ENCODE measurements at places on chromosomes 2 and 18. TPM values are rescaled to one million over a fixed set of nuclear protein-coding genes. Genes with fewer than 3 reads are reported as not detected.

Gene KCNG2
- total RNA-seq: not detected

Gene SCN9A
- 9.9 TPM for total RNA-seq

DNA sequence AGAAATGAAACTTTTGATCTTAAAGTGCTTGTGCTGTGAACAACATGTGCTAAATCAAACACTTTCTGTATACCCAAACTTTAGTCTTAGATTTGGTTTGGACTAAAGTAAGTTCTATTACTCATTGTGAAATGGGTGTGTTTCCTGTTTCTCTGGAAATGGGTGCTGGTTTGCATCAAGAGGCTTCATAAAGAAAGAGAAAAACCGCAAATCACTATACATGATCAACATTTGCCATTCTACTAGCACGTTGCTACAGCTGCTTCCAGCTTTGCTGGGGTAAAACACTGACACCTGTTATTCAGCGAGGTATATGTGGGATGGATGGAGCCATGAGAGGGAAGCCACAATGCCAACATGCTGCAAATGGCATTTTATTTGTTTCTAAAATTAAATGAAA is 547.0 kb upstream of the ACVR2A start:
- H3K36me3 ChIP-seq: no peaks in the 10 kb centered on the region
- DNase-seq: no peak
- no peak overlapping the region for H3K27ac ChIP-seq
- no peak overlapping the region for H3K4me3 ChIP-seq

Gene REG3A
- 831 TPM for total RNA-seq

Gene REG1B
- 4,279 TPM for total RNA-seq

DNA sequence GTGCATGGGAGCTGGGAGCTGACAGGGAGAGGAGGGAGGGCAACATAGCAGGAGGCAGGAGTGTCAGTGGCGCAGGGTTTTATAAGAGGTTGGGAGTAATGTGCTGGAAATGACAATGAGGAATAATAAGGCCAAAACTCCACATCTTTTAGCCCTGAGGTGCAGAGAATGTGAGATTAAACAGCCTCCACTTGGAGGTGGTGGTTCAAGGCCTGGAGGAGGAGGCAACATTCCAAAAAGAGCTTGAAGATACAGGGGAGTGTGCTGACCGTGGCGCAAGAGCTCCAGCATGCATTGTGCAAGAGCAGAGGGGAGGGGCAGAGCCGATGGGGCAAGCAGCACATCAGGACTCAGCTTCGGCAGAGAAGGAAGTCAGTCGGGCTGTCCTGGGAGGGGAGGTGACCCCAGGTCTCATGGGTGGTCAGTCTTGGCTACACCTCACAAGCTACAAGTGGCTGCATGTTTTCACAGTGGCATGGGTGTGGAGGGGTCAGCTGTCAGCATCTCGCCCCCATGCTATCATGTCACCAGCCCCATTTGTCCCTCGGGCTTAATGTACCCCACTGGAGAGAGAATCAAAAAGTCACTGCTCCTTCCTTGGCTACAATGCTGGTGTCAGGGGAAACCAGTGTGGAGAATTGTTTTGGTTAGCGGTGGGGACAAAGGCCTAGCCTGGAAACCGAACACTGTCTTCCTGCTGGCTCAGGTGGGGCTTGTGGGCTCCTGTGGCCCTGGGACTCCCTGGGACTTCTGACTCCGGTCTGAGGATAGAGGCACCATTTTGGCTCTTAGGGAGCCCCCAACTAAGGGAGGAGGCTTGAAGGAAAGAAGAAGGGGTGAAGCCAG is 208.0 kb downstream of the ZFP36L2 start:
- peak overlapping the region; percentile 73 for H3K27ac ChIP-seq
- H3K27me3 ChIP-seq: no peaks in the 10 kb centered on the region
- H3K4me3 ChIP-seq: no peak overlapping the region

DNA sequence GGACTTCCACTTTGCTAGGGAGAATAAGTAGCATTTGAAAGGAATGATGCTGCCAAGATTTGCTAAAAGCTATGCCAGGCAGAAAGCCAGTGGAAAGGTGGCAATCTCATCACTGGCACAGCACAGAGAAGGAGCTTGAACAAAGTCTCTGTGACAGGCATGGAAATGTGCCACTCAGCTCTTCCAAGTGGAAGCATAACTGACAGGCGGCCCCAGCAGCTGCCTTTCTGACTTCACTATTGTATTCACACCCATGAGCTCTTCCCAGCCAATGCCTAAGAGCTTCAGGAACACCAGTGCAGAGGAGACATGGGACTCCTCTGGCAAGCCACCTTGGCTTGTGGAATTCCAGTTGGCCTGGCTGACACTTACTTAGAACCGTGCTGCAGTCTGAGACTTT is 134.6 kb upstream of the REG3G start:
- H3K4me1 ChIP-seq: no peaks in the 10 kb centered on the region
- DNase-seq: no peak
- no peaks in the 10 kb centered on the region for H3K27me3 ChIP-seq
- H3K36me3 ChIP-seq: no peaks in the 10 kb centered on the region

GRCh38 chr2:81551040-81551634 is 1246.6 kb upstream of the LRRTM1 start:
- no peaks in the 10 kb centered on the region for H3K27me3 ChIP-seq
- H3K4me3 ChIP-seq: no peak overlapping the region
- no peaks in the 10 kb centered on the region for H3K36me3 ChIP-seq
- no peak overlapping the region for H3K27ac ChIP-seq

- peaks cover 26% of the 10 kb centered on the region for H3K4me1 ChIP-seq
- H3K36me3 ChIP-seq: no peaks in the 10 kb centered on the region
- H3K4me3 ChIP-seq: no peak overlapping the region
- DNase-seq: peak; percentile 96
- peak overlapping the region; percentile 77 for H3K27ac ChIP-seq
These were observed 250.2 kb upstream of the MEX3C start for GRCh38 chr18:51447351-51448342.

Gene C2orf81
- 1.6 TPM for total RNA-seq

Gene FMNL2
- total RNA-seq: 13.5 TPM

Gene INHBB
- total RNA-seq: 7.9 TPM

GRCh38 chr2:42220566-42220965 is 51.4 kb downstream of the EML4 start:
- H3K4me3 ChIP-seq: no peak overlapping the region
- H3K36me3 ChIP-seq: no peaks in the 10 kb centered on the region
- no peaks in the 10 kb centered on the region for H3K27me3 ChIP-seq
- peaks cover 58% of the 10 kb centered on the region for H3K4me1 ChIP-seq

Gene G6PC2
- total RNA-seq: 35.3 TPM

DNA sequence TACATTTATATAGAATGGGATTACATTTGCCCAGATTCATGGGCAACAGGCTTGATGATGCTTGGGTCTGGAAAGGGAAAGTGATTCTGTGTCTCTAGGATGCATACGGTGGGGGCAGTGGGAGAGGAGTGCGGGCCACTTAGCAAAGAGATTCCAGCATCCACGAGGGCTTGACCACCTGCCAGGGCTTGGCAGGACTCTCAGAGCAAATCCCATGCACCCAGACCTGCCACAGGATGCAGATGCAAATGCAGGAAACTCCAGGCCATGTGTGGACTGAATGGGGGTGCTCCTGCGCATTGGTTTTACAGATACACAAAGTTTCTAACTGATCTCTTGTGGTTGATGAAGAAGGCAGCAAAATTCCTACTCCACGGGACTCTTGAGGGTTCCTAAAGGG is 334.7 kb downstream of the CYRIA start:
- no peaks in the 10 kb centered on the region for H3K27me3 ChIP-seq
- no peak for DNase-seq
- H3K4me1 ChIP-seq: no peaks in the 10 kb centered on the region
- H3K4me3 ChIP-seq: no peak overlapping the region
- no peaks in the 10 kb centered on the region for H3K36me3 ChIP-seq

Gene BCL2
- total RNA-seq: 18.5 TPM

Gene ERMN
- total RNA-seq: 0.26 TPM

Gene SGPP2
- total RNA-seq: 4.9 TPM

- no peak overlapping the region for H3K27ac ChIP-seq
- no peak overlapping the region for H3K4me3 ChIP-seq
- H3K27me3 ChIP-seq: no peaks in the 10 kb centered on the region
- peaks cover under 1% of the 10 kb centered on the region for H3K4me1 ChIP-seq
These were observed 369.7 kb upstream of the TRIB2 start for GRCh38 chr2:12347066-12347493.

GRCh38 chr18:10145546-10145945 is 231.7 kb downstream of the VAPA start:
- H3K27me3 ChIP-seq: no peaks in the 10 kb centered on the region
- DNase-seq: no peak
- no peak overlapping the region for H3K4me3 ChIP-seq
- H3K36me3 ChIP-seq: no peaks in the 10 kb centered on the region
- H3K27ac ChIP-seq: no peak overlapping the region

GRCh38 chr2:119248311-119248710 is 24.7 kb downstream of the STEAP3 start:
- no peaks in the 10 kb centered on the region for H3K4me1 ChIP-seq
- H3K27me3 ChIP-seq: no peaks in the 10 kb centered on the region
- no peak for DNase-seq
- H3K4me3 ChIP-seq: no peak overlapping the region
- no peaks in the 10 kb centered on the region for H3K36me3 ChIP-seq

- H3K27ac ChIP-seq: no peak overlapping the region
- H3K36me3 ChIP-seq: no peaks in the 10 kb centered on the region
- no peaks in the 10 kb centered on the region for H3K27me3 ChIP-seq
- peaks cover 28% of the 10 kb centered on the region for H3K4me1 ChIP-seq
These were observed 2.3 kb downstream of the EGR4 start for GRCh38 chr2:73291093-73291460.

- H3K36me3 ChIP-seq: no peaks in the 10 kb centered on the region
- no peak for DNase-seq
- no peak overlapping the region for H3K4me3 ChIP-seq
- H3K27ac ChIP-seq: no peak overlapping the region
These were observed 907.6 kb downstream of the EPHA4 start for GRCh38 chr2:220664272-220665107.

All from body of pancreas (tissue), 4 donors.